Effector memory CD4-positive, alpha-beta T cell (primary cell): ENCODE measurements at places on chromosomes 2 and 18.

DNA sequence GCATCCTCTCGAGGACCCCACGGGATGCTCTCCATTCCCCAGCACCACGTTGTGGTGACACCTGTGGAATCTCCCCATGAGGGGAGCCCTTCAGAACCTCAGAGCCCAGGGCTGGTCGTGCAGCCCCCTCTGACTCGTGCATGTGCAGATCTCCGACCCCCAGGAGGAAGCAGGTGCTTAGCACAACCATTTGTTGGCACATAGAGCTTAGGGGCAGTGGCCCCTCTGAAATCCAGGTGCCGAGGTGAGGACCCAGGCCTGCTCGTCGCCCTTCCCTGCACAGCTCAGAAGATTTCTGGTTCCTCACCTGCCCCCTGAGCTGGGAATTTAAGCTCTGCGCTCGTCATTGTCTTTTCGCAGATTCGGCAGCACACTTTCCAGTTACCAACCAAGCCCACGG is 1.3 kb upstream of the OTOS start:
- DNase-seq, result no peak

GRCh38 chr18:50038448-50038847 is 156.5 kb downstream of the MYO5B start:
- DNase-seq, result no peak

- DNase-seq, result no peak
These were observed 180.7 kb downstream of the SUCLG1 start for GRCh38 chr2:84278386-84278785.

DNA sequence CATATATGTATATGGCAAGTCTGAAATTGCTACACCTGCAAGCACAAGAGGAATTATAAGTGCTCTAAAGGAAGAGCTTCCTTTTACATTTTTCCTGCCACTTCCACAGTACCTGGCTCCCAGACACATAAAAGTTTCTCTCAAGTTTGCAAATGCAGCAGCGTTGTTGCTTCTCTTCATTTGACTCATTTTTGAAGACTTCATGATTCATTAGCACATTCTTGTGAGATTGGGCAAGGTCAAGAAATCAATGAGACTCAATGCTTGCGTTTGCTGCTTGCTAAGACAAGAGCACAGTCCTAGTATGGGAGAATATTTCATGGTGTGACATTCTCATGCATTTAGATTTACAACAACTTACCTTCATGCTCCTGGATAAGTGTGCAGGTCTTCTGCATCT is 42.6 kb upstream of the PDCL3 start:
- DNase-seq, result no peak

DNA sequence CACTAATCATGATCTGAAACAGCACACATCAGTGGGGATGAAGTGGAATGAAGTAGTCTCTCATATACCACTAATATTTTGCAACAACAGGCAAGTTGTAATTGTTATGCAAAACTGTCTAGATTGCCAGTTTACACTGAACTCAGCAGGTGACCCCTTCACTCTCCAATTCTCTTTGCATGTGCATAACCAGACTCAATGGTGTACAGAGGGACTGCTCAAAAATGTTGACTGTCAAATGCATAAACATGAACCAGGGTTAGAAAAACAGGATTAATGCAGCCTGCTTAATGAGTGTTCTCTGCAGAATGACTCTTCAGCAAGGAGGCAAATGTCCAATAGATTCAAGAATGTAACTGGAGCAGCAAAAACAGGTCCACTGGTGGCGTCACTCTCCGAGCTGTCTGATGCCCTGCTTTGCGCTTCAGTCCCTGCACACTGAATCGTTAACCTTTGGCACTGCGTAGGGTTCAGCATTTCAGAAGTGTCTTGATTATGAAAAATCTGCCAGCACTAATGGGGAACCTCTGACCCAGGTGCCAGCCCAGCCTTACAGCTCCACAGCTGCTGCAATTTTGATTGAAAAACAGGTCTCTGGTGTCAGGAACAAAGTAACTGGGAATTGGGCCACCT is 209.3 kb downstream of the TDRD15 start:
- DNase-seq, result no peak

GRCh38 chr2:190963088-190963487 is 50.9 kb downstream of the STAT1 start:
- DNase-seq, result no peak

- no peak for DNase-seq
These were observed 45.9 kb downstream of the HS1BP3 start for GRCh38 chr2:20604951-20605381.

GRCh38 chr2:229900012-229900411 is 21.8 kb downstream of the TRIP12 start:
- no peak for DNase-seq

DNA sequence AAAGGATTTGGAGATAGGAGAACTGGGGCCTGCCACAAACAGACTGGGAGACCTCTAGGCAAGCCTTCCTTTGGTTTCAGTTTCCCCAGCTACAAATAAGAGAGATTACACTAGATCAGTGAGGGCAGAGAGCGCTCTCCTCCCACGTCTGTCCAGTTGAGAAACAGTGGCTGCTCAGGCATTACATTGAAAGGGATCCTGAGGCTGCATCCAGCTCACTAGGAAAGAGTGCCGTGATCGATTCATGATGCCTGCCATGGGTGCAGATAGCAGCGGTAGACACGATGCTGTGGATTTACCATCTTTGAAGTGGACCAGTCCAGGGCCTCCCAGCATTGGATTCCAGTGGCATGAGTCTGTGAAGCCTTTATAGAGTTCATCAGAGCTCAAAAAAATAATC is 62.6 kb downstream of the EN1 start:
- no peak for DNase-seq

DNA sequence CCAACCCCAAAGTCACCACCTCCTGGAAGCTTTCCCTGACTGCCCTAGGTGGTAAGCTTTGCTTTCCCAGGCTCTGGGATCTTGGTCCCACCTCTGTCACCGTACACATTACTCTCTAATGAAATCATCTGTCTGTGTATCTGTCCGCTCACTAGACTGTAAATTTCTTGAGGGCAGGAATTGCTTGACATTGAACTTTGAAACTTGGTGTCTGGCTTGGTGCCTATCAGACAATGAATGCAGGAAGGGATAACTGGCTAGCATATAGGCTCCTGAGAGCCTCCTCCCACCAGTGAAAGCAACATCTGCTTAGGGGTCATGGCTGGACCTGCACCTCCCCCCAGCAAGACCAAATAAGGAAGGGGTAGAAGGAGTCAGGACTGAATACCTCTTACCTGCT is 155.7 kb downstream of the TNS1 start:
- DNase-seq, result no peak

DNA sequence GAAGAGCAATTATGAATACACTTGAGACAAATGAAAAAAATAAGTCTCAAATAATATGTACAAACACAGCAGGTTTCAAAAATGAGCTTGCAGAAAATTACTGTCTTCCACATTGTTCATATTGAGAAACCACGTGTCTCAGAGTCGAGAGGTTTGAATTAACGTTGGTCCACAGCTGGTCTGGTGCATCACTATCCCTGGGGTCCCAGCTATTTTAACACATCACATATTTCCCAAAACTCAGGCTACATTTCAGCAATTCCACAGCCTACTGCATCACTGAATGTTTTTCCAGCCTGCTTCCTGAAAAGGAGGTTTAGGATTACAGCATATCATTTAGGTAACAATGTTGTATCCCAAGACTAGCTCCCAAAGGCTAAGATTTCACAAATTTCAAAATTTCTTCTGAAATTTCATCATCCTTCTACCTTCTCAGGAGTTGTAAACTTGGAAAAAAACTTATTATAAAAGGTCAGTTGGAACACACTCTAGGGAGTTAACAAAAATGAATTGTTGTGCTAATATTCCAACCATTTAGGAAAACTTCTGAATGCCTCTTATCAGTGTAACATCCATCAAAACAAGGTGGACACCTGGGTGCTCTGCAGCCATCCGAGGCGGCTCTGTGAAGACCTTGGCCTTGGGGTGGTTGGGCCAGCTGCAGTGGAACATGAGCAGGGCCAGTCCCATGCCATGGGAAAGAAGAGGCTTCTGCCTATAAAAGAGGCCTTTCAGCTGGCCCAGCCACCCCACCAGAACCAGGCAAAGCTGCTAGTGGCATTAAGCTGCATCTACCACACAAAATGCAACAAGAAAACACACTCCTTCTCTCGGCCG is 198.1 kb upstream of the RBBP8 start:
- DNase-seq, result no peak

- DNase-seq, result no peak
These were observed 82.8 kb upstream of the KCTD1 start for GRCh38 chr18:26631135-26631534.

- no peak for DNase-seq
These were observed 6.2 kb downstream of the PAIP2B start for GRCh38 chr2:71220743-71221142.

DNA sequence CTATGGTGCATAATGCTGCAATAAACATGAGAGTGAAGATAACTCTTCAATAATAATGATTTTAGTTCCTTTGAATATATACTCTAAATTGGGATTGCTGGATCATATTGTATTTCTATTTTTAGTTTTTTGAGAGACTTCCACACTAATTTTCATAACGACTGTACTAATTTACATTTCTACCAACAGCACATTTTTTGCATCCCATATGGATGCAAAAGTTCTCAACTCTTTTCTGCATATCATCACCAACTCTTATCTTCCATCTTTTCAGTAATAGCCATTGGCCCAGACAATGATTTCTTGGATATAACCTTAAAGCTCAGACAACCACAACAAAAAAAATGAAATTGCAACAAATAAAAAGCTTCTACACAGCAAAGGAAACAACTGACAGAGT is 1082.4 kb downstream of the CNTNAP5 start:
- no peak for DNase-seq

DNA sequence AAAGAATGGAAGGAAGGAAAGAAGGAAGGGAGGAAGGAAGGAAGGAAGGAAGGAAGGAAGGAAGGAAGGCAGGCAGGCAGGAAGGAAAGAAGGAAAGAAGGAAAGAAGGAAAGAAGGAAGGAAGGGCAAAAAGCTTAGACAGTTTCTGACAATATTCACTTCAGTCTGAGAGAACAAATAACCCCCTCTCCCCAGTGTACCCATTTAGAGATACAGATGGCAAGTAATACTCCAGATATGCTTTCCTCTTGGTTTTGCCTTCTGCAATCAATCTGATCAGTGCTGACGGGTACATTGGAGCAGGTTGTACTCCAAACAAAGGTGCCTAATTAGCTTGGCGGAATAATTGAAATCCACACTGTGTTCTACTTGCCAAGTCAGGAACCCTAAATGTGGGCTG is 534.6 kb upstream of the TMEFF2 start:
- DNase-seq, result no peak

- no peak for DNase-seq
These were observed 38.5 kb upstream of the CSRNP3 start for GRCh38 chr2:165431014-165431413.

DNA sequence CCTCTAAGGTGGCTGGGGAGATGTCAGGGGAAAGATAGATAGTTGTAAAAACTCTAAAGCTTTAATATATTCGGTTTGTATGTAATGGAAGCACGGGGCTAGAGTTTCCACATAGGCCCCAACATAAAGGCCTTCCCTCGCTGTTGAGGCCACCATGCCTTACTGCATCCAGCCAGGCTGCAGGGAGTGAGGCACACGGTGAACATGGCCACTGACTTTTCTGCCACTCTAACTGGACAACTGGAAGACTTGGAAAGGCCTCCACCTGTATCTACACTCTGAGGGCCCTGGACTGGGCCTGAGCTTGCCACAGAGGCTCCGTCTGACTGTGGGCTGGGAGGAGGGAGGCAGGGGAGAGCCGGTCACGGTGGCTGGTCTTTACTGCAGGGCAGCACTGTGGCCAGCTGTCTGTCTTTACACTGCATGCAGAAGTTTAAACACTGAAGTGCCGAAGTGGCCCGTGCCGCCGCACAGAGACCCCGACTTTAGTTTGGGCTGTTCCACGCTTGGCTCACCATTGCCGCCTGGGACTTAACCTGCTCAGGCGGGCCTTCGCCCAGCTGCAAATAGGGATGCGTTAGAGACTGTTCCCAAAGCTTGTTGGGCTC is 66.7 kb downstream of the EMILIN2 start:
- DNase-seq, result no peak

DNA sequence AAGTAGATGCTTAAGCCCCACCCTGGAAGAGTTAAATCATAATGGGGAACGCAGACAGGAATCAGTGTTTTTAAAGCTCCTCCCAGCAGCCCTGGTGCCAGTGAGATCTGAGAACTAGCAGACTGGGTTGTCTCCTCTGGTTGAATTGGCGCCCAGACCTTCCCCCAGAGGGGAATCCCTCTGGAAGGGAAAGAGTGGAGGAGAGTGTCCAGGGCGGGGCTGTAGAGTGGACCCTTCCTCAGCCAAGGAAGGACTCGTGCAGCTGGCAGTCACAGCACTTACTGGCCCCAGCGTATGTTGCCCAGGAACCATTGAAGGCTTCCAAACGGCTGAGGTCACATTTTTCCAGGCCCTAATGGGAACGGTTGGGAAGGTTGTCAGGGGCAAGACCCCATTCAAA is 62.5 kb downstream of the TGOLN2 start:
- no peak for DNase-seq

DNA sequence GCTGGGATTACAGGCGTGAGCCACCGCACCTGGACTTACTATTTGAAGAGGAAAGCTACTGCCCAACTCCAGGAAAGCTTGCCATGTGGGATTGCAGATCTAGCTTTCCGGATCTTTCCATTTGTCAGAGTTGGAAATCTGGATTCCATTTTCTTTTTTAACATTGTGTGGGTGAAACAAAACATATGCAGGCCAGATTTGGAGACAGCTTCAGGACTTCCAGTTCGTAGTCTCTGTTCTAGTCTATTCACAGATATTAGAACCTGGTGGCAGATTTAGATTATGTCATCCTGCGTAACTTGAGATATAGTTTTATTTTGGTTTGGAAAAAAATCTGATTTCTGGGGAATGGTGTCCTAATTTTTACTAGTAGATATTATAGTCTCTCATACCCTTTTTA is 70.5 kb downstream of the ZNF236 start:
- no peak for DNase-seq

GRCh38 chr2:232315049-232315922 is 63.3 kb upstream of the ALPP start:
- DNase-seq, result peak; percentile 53

GRCh38 chr2:48345176-48345575 is 184.8 kb upstream of the STON1 start:
- no peak for DNase-seq

- no peak for DNase-seq
These were observed 422.3 kb downstream of the ZEB2 start for GRCh38 chr2:144097440-144098225.

GRCh38 chr18:2027016-2027415 is 544.3 kb downstream of the METTL4 start:
- no peak for DNase-seq

DNA sequence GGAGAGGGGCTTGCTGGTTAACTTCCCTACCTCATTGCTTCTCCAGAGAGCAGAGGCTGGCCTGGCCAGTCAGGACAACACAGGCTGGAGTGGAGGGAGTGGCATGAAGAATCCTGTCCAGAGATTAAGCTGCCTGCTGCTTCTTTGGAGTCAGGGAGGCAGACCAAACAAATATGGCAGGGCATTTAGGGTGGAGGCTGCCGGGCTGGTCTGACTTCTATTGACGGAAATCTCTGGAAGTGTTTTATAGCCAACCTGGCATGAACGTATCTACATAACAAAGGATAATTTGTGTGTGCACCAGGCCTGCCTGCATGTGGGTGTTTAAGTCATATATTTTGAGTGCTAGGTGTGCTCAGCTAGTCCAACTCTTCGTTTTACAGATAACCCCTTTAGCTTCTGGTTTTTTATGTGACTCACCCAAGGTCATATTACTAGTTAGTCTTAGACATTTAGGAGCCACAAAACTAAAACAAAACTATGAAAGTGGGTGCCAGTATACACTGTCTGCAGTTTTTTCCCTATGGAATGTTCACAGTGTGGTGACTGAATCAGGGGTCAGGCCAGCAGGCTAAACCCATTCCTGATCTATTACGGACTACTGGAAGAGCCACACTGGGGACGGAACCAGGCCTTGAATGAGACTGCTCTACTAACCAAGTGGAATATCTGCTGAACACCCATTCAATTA is 5.5 kb downstream of the NPC1 start:
- no peak for DNase-seq
